ENCODE measurements at places on chromosomes 2 and 18. TPM values are rescaled to one million over a fixed set of nuclear protein-coding genes. Genes with fewer than 3 reads are reported as not detected.

ZNF513 gene
- total RNA-seq = 14.6 TPM

OBSL1 gene
- total RNA-seq = 53.4 TPM

EPB41L5 gene
- total RNA-seq = 12.5 TPM

CERKL gene
- not detected for total RNA-seq

Data from psoas muscle (tissue), 8 donors.